ENCODE measurements at places on chromosomes 5 and 9.

DNA sequence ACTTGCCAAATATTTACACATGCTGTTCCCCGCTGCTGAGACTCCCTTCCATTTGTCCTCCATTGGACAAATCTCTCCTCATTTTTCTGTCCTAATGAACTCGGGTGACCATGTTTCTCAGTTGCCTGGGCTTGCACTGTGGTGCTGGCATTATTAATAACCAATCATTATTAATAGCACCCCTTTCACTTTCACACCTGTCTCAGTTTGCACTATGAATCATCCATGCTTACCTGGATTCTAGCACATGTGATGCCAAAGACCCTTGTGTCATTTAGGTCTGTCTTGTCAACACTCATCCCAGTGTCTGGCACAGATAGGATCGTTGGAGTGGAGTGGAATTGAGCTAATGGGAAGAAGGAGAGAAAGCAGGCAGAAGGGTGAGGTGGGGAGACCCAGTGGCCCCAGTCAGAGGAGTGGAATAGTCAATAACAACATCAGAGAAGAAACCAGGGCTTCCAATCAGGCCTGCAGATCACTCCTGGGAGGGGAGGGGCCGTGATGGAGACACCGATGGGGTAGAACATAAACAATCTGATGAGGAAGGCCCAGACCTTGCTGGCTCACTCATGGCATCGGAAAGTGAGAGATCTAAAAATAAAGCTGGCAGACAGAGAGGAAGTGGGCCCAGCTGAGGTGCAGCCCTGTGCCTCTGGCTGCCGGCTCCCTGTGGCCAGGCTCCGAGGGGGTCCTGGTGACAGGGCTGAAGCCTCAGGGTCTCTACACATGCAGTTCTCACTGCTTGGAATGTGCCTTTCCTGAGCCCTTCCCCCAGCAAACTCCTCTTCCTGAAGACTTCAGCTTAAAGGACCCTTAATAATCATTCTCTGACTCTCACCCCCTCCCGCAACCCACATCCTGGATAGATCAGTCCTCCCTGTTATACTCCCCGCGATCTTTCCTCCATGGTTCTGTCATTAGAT lies 33.5 kb upstream of the CRB2 start:
- DNase-seq = peak; percentile 43

DNA sequence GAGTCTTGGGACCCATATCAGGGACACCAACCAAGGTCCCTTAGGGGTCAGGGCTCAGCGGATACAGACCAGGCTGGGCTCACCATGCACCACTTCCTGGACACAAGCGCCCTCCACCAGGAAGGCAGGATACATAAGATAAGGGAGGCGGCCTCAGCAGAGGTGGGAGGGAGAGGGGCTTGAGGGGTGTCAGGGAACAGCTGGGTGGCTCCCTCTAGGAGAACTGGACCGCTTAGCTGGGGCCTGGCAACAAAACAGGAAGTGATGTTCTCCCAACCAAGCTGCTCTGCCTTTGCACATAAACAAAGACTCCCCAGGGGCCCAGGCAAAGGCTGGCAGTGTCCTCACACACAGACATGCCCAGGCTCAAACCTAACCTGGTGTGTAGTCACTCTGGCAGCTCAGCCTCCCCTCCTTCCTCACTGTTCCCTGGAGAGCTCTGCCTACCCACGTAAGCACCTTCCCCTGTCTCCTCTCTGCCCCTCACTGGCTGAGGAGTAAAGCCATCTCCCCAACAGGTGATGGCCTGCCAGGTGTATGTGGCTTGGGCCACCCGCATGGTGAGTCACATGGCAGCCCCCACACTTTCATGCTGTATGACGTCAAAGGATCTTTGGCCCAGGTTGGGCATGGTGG lies 5.8 kb upstream of the BICD2 start:
- DNase-seq = no peak

DNA sequence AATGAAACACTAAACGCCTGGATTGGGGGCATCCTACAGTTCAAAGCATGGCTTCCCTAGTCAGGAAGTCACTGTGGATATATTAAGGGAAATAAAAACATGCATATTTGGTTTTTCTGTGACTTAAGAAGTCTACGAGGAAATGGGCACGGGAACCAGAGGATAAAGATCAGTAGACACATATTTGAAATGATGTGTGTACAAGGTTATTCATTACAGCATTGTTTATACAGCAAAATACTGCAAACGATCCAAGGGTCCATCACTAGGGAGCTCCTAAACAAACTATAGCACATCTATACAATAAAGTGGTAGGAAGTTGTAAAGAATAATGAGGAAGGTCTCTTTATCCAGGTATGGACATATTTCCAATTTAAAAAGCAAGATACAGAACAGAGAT lies 71.8 kb downstream of the EFNA5 start:
- no peak for DNase-seq

DNA sequence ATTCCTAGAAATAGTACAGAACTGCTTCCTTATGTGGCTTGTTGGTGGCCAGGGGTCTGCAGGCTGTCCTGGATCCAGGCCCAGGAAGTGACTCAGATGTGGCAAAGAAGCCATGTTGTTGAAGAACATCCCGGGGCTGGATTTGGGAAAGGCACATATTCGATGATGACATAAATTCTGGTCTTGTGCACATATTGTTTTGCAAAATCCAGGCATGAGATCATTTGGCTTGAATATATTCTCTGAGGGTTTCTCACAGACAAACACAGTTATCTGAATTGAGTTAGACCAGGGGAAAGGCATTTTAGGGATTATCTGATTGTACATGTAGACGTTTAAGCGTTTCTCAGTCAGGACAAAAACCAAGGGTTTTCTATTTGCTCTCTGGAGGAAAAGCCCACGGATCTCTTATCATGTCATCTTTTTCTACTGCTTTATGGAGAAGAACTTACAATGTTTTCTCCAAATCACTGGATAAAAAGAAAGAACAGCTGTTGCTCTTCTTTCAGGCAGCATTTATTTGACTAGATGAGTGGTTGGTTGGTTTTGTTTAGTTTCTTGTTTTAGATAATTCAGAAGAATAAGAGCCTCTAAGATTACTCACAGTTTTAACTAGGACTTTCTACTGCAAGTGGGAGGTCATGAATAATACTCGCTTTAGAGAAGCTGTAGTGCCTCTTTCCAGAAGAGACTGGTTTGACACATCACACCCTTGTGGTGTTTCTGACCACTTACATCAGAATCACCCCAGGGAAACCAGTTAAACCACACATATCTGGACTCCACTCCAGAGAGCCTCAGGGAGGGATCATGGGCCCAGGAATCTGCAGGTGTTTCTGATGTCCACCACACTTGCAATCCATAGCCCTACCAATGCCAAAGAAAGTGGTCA lies 29.5 kb upstream of the LHFPL2 start:
- no peak for DNase-seq

DNA sequence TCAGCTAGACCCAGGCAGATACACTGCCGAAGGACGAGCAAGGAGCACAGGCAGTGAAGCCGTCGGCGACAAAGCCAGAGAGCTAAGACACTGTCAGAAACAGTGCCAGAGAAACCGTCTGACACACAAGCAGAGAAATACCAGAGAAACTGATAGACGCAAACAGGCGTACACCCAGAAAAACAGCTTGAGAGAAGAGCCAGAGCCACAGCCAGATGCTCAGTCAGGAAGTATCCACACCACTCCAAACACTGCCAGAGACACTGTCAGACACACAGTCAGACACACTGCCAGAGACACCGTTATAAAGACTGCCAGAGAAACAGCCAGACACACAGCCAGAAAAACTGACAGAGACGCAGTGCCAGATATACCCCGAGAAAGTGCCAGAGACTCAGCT lies 19.1 kb downstream of the CNTFR start:
- DNase-seq = no peak

- no peak for DNase-seq
These were observed 2.2 kb downstream of the CPEB4 start for GRCh38 chr5:173890195-173890991.

DNA sequence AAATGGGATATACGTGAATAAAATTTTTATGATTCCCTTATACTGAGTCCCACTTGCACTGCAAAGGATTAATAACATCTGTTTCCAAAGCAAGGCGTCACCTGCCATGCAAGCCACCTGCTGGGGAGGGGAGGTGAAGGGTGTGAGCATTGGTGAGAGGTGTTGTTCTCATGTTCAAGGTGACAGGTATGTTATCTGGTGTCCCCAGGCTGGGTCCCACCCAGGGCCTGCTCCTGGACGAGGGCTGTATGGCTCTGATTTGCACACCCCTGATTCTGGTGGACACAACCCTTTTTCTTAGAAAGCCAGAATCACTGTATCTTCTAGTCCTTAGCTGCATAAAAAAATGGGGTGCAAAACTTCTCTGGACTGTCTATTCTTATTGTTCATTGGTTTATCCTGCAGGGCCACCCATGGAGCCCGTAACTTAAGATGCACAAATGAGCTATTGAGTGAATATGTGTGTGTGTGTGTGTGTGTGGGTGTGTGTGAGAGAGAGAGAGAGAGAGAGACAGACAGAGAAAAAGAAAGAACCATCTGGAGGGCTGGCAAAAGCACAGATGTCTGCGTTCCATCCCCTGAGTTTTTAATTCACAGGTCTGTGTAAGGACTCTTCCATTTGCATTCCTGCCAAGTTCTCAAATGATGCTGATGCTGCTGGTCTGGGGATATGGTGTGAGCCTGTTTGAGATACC lies 53.7 kb downstream of the SYK start:
- DNase-seq = no peak

- no peak for DNase-seq
These were observed 13.0 kb upstream of the PPP2R2B start for GRCh38 chr5:146891511-146891910.
